ENCODE measurements at places on chromosomes 7 and 10.

DNA sequence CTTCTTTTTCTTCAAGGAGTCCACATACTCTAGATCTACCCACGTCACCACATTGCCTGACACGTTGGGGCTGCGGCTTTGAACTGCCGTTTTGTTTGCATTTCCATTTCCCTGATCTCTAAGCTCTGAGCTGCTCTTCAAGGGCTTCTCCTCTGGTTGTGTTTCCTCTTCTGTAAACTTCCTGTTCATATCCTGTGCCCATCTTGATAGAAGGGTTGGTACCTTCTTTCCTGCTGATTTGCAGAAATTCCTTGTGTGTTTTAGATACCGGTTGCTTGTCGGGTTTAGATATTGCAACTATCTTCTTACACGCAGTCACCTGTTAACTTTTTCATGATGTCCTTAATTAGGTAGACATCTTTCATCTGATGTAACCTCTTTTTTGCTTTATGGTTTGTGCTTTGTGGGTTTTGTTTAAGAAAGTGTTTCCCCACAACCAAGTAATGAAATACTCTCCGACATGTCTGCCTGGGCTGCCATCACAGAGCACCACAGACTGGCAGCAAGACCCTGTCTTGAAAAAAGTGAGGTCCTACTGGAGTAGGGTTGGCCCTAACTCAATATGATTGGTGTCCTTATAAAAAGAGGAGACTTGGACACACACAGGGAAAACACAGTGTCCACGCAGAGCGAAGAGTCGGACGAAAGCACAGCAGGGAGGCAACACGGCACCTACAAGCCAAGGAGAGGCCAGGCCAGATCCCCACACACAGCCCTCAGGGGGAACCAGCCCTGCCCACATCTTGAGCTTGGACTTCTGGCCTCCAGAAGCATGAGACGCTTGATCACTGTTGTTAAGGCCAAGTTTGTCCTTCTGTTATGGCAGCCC is 99.1 kb upstream of the PDGFA start:
- no peak for DNase-seq

DNA sequence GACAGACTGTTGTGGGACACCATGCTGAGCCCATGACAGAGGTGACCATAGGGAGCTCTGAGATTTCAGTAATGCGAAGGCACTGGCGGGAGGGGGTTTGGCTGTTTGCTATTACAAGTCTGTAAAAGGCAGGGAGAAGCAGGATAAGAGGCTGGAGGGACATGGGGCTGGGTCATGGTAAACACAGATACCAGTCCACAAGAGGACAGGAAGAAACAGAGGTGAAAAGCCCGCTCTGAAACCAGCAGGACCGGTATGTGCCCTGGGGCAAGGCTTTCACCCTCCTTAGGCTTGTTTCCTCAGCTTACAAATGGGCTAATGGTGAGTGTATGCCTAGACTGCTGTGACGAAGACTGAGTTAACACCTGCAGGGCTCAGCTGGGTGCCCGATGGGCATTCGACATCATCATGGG is 34.1 kb downstream of the ANXA11 start:
- no peak for DNase-seq

GRCh38 chr7:38880035-38880434 is 29.0 kb downstream of the VPS41 start:
- no peak for DNase-seq

DNA sequence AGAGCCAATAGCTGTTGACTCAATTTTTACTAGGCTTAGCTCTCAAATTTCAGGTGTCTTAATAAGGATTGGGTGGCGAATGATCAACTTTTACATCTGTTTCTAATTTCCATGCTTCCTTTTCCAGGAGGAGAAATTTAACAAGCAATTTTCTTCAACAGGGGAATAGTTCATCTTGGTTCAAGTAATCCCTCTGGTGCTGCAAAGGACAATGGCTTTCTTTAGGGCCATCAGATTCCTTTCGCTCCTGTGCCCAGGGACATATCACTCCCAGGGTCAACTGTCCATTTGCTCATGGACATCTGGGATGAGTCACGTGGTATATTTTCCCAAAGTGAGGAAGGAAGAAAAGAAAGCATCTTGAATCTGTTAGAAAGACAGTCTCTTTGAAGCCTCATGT is 313.3 kb downstream of the FRMD4A start:
- DNase-seq = no peak

DNA sequence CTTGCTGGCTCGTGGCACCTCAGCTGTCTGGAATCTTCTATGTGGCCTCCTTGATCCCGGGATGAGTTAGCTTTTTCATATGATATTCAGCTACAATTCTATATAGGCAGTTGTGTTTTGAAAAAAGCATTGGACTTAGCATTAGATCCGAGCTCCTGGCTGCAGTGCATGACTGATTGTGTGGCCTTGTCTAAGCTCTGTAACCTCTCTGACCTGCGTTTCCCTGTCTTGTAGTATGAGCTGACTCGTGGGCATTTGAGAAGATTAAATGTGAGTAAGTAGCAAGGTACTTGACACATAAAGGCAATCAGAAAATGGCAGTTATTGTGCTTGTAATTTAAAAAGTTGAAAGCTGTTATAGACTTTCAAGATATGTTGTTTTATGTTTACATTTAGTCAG is 85.9 kb downstream of the CCNY start:
- no peak for DNase-seq

- no peak for DNase-seq
Observed at GRCh38 chr10:53664282-53665019, 891.9 kb upstream of the MBL2 start.

- no peak for DNase-seq
Observed at GRCh38 chr10:128897401-128898129, 569.5 kb upstream of the MGMT start.

- no peak for DNase-seq
Observed at GRCh38 chr10:115654961-115655360, 561.8 kb downstream of the ATRNL1 start.

Data from GOT3 (cell line).